ENCODE measurements at places on chromosomes 3 and 15.
A peak's percentile ranks its signal among the peaks of the same experiment; 100 is the strongest.

DNA sequence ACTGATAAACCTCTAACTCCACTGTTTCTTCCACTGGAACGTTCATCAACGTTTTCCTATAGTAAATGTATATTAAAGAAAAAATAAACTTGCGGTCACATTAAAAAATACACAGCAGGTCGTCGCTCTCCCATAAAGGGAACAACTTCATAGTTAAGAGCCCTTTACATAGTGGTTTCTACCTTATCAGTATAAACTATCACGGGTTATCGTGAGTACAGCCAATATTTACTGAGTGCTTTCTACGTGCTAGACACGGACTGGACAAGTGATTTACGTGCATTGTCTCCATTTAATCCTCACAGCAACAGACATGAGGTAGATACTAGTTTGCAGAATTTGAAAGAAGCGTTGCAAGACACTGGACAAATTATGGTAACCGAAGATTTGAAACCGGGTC, 964 bp upstream of the TASOR start:
- DNase-seq, result no peak

GRCh38 chr15:73884159-73884558, 10.8 kb downstream of the TBC1D21 start:
- DNase-seq, result no peak

GRCh38 chr15:74865316-74865715, 7.8 kb downstream of the SCAMP2 start:
- DNase-seq, result no peak

DNA sequence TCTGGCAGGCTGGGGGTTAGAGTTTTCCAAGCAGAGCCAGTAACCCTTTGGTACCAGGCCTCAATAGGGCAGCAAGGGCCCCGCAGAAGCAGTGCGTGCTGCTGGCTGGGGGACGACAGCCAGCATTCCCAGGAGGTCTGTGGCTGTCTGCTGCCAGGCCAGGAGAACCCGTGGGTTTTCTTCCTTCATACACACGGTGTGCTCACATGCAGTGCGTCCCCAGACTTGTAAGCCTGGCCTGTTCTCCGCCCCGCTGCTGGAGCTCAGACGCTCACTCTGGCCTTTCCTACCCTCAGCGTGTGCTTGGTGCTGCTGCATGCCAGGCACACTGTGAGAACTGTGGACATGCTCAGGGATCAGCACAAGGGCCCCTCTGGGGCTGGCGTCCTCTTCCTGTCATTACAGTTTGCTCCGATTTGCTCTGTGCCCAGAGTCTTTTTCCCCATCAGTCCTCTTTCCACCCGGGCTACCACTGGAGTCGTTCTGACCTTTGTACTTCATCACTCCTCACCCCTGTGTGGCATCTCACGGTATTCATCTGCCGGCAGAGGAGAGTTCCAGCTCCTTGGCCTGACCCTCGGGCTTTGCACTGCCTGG, 149.5 kb downstream of the DNAJB8 start:
- no peak for DNase-seq

GRCh38 chr3:116148881-116149851, 296.1 kb downstream of the LSAMP start:
- no peak for DNase-seq

DNA sequence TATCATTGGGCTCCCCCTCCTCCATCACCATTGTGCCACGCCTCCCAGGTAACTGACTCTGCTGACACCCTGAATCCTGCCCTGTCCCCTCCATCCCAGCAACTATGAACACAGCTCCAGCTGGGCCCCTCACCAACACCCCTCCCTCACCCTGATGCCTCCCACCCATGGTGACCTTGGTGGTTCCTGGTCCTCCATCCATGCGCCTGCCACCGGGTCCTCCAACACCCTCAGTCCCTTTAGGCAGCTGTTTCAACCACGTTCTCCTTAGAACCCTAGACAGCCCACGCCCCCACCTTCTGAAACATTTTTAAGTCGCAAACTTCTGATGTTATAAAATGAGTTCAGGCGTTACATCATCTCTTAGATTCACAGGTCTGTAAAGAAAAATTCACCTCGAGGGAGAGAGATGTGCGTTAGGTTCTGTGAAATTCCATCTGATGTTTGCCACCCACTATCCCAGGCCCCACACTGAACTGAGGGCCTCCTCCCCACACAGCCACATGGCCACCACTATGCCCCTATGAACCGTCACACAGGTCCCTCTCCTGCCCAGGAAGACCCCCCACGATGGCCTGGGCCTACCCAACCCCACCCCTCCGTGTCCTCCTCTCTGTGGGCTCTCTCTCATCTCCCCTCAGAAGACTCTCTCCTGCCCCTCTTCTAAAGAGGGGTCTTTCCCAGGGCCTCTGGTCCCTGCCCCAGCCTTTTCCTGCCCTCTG, 29.8 kb downstream of the PCSK6 start:
- DNase-seq, result no peak

- DNase-seq, result no peak
Observed at GRCh38 chr15:91609231-91609630, 244.3 kb upstream of the SLCO3A1 start.

- DNase-seq, result peak; percentile 74
Observed at GRCh38 chr15:65832549-65833364, 36.5 kb upstream of the RAB11A start.

DNA sequence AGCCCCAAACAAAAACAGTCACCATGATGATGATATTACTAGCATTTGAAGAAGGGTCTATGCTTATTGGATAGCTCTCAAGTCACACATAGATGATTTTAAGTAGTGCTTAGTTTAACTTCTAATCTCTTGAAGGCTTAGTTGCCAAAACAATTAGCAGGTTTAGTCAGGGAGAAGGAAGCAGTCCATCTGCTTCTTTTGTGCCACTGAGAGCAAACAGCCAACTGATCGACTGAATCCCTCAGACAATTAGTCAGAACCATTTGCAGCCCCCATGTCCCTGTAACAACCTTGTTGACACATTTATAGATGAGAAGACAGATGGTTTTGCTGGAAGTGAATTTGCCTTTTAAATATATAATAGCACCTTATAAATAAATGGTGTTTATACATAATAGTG, 585.1 kb upstream of the SUCLG2 start:
- no peak for DNase-seq

DNA sequence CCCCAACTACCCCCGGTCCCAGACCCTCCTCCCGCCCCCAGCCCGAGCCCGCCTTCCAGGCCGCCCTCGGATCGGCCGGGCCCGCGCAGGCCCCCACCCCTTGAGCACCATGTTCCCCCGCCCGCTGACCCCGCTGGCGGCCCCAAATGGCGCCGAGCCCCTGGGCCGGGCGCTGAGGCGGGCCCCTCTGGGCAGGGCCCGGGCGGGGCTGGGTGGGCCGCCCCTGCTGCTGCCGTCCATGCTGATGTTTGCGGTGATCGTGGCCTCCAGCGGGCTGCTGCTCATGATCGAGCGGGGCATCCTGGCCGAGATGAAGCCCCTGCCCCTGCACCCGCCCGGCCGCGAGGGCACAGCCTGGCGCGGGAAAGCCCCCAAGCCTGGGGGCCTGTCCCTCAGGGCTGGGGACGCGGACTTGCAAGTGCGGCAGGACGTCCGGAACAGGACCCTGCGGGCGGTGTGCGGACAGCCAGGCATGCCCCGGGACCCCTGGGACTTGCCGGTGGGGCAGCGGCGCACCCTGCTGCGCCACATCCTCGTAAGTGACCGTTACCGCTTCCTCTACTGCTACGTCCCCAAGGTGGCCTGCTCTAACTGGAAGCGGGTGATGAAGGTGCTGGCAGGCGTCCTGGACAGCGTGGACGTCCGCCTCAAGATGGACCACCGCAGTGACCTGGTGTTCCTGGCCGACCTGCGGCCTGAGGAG, 472 bp downstream of the CHST14 start:
- peak; percentile 44 for DNase-seq

DNA sequence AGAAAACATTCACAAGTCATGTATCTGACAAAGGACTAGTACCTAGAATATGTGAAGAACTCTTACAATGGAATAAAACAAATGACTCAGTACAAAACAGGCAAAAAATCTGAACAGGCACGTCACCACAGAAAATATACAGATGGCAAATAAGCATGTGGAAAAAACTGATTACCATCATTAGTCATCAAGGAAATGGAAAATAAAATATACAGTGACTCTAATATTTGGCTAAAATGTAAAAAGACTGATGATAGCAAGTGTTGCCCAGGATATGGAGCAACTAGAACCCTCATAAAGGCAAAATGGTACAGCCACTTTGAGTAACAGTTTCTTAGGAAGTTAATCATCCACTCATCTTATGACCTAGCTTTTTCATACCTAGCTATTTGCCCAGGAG, 95.8 kb upstream of the ABHD17C start:
- DNase-seq, result no peak

DNA sequence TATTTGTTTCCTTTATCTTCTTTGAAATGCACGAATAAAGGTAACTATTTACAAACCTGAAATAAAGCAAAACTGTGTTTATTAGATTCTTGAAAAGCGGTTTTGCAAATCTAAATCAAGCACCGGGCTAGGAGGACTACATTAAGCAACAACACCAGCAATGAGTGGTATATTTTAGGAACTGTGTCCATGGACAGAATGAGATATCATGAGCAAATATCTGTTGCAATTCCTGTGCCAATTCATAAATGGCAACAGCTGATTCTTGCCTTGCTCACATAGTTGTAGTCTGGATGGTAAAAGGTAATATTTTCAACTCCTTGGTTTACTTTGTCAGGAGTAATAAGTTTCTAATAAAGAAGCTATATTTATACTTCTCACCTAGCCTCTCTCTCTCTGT, 403.3 kb downstream of the LPP start:
- DNase-seq, result no peak

- DNase-seq, result no peak
Observed at GRCh38 chr15:51184627-51185026, 89.9 kb upstream of the TNFAIP8L3 start.
